ENCODE measurements at places on chromosomes 5 and 9. TPM values are rescaled to one million over a fixed set of nuclear protein-coding genes. Genes with fewer than 3 reads are reported as not detected.

The PDLIM4 gene
- total RNA-seq, result 107 TPM

The ANKRD34B gene
- total RNA-seq, result not detected

The RBM18 gene
- 8.2 TPM for total RNA-seq

The IFNA13 gene
- not detected for total RNA-seq

The OTP gene
- not detected for total RNA-seq

The SPATA24 gene
- total RNA-seq, result 4.9 TPM

The CSF2 gene
- total RNA-seq, result 0.89 TPM

The EQTN gene
- not detected for total RNA-seq

The CCNH gene
- 108 TPM for total RNA-seq

The LRRC26 gene
- total RNA-seq, result not detected

The LMBRD2 gene
- 15.1 TPM for total RNA-seq

The IGFBPL1 gene
- 0.12 TPM for total RNA-seq

The FOXD4 gene
- total RNA-seq, result not detected

The GRAMD2B gene
- 17.0 TPM for total RNA-seq

The RNF208 gene
- total RNA-seq, result 0.25 TPM

The AGXT2 gene
- not detected for total RNA-seq

The FAM169A gene
- total RNA-seq, result 3.2 TPM

The OBP2B gene
- not detected for total RNA-seq

The PTGR1 gene
- 77.0 TPM for total RNA-seq

The SPINK4 gene
- not detected for total RNA-seq

The SLC6A19 gene
- not detected for total RNA-seq

The SNCAIP gene
- total RNA-seq, result 69.9 TPM

The RASGRF2 gene
- total RNA-seq, result 12.5 TPM

The FRMPD1 gene
- total RNA-seq, result not detected

The ENG gene
- total RNA-seq, result 7.1 TPM
